ENCODE measurements at places on chromosomes 5 and 9. TPM values are rescaled to one million over a fixed set of nuclear protein-coding genes. Genes with fewer than 3 reads are reported as not detected.

DNA sequence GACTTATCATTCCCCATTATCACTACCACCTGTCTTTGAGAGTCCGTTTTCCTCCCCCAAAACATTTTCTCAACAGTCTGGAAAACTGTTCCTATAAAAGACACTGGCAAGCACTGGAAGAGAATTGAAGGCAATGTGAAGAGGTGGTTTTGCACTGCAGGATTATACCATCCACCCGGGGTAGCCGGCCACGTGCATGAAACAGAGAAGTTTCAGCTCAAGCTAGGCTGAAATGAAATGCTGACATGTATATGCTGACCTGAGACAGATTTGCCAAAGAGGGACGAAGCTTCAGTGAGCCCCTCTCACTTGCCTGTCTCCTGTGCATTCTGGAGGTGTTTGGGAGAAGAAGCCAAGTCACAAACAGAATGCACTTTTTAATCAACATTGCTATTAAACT is 567.0 kb downstream of the EBF1 start:
- DNase-seq: no peak

The RNF183 gene
- not detected for total RNA-seq

DNA sequence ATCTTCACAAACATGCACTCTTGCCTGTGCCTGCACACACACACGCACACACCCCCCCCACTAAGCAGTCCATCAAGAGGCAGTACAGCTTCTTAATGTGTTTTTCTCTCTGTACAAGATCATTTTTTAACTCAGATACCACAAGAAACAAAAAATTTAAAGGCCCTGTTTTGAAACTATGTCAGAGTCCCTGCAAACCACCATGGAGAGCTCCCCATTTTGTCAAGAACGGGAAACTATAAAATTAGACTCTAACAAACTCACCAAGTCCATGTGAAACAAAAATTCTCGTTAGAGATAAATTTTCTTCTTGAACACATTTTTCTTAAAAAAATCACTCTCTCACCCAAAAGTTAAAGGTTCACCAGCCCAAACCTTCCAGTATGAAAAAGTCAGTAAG is 86.3 kb downstream of the ELAVL2 start:
- DNase-seq: no peak

DNA sequence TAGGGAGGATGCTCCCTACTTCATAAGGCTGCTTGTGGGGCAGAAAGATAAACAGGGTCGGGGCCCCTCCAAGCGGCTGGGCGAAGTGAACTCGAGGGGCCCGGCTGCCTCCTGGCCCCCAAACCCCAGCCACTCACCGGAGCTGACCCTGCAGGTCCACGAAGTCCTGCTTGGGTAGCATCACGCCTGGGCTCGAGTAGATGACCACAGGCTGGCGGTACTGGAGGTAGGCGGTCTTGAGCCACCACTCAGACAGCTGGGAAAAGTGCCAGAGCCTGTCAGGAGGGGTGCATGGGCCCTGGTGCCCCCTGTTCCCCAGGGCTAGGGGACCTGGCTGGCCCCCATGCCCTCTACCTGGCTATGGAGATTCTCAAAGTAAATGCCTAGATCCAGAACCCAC is 6.5 kb downstream of the CRAT start:
- no peak for DNase-seq

The LCN1 gene
- not detected for total RNA-seq

DNA sequence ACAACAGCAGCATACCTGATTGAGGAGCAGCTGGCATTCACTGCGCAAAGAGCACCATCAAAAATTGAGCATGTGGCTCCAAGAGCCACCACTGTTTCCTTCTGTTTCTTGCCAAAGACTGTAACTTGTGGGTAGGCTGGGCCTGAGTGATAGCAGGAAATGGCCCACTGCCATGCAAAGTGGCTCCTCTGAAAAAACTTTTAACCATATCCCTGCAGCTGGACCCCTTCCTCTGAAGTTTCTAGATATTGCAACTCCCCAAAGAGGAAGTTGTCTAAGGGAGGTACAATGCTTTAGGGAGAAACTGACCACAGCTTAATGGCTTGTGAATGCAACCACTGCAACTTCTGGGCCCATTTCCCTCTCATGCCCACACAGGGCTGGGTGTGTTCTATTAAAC is 355.4 kb upstream of the PDE4D start:
- DNase-seq: no peak

DNA sequence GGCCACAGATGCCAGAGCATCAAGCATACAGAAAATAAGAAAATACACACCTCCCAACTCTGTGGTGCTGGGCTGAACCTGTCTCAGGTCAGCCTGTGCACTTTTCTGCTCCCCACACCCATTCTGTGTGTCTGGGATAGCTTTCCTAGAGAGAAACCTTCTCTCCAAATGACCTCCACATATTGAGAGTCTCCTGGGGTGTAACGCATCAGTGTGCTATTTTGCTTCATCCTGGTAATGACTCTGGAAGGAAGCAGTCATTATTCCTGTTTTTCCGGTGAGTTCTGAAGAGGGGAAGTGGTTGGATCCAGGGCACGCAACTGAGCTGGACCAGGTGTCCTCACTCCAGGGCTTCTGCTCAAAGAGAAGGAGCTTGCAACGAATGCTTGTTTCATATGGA is 73.2 kb upstream of the SH3PXD2B start:
- no peak for DNase-seq

The LAMC3 gene
- total RNA-seq: 0.08 TPM

DNA sequence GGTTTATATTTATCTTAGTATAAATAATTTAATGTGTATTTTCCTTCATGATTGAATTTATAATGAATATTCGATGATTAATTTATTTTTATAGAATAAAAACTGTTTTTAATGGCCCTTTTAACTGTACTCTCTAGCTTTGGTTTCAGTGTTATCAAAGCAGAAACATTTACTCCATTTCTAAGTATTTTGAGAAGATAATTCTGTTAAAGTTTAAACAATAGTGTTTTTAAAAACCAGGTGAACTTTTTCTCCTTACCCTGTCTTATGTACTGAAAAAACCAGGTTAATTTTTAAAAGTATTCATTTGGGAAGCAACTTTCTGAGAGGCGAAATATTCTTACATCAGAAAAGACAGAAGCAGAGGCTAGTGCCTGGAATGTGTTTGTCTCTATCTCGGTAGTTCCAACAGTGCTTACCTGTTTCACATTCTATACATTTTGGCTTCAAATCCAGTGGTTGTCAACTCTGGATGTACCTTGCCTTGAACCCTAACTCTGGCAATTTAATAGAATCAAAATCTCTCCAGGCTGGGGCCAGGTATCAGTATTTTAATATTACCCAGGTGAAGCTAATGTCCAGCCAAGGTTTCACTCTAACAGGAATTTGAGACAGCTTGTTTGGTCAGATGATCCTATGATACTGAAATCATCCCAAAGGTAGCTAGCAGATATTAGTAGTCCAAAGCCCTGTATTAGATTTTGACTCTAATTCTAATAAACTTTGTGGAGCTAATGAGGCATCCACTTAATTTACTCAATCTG is 434.4 kb downstream of the PDE4D start:
- DNase-seq: no peak

GRCh38 chr9:37732086-37732741 is 21.4 kb upstream of the TRMT10B start:
- no peak for DNase-seq

- no peak for DNase-seq
Observed at GRCh38 chr9:130156672-130157071, 15.5 kb upstream of the NCS1 start.

The OXCT1 gene
- 35.7 TPM for total RNA-seq

DNA sequence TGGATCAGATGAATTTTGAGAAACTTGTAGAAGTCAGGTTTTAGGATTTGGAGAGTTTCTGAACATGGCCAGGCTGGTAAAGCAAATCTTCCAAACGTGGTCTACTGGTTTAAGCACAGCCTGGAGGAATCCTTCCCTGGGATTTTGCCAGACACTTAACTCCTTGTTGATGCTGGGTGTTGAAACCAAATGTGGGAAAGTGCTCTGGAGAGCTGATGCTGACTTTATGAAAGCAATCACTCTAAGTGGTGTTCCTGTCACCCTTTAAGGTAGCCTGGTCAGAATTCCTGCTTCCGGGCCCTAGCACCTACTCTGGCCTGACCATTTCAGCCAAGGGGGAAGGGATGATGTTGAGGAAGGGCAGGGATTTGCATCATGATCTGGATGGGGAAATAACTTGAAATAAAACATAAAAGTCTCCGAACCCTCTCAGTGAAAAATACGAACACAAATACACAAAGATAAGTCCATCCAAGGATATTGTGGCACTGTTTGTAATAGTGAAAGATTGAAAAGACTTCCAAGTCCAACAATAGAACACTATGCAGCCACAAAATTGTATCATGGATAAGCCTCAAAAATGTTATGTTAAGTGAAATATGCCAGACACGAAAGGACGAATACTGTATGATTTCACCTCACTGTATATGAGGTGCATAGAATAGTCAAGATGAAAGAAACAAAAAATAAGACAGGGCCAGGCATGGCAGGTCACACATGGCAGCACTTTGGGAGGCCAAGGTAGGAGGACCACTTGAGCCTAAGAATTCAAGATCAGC is 57.7 kb downstream of the PDE6A start:
- peak; percentile 61 for DNase-seq

GRCh38 chr5:83084336-83084735 is 7.0 kb downstream of the XRCC4 start:
- DNase-seq: peak; percentile 58

GRCh38 chr9:126985870-126986498 is 71.4 kb downstream of the RALGPS1 start:
- DNase-seq: peak; percentile 71

The MORN5 gene
- total RNA-seq: not detected

- no peak for DNase-seq
Observed at GRCh38 chr5:127324756-127325155, 34.2 kb downstream of the MEGF10 start.

DNA sequence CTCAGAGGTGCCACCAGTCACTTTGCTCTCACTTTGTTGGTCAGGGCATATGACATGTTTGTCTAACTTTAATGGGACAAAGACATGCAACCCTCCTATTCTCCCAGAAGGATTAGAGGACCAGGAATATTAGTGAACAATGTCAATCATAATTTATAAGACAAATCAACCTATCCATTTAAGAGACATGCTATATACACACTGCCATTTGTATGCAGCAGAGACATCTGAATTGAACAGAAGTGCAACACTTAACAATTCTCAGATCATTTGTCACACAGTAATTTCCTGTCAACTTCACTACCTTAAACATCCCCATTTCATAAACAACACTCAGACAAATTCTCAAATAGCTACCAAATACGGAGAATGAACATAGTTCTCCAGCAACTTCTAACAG is 273.6 kb upstream of the RGMB start:
- DNase-seq: no peak

DNA sequence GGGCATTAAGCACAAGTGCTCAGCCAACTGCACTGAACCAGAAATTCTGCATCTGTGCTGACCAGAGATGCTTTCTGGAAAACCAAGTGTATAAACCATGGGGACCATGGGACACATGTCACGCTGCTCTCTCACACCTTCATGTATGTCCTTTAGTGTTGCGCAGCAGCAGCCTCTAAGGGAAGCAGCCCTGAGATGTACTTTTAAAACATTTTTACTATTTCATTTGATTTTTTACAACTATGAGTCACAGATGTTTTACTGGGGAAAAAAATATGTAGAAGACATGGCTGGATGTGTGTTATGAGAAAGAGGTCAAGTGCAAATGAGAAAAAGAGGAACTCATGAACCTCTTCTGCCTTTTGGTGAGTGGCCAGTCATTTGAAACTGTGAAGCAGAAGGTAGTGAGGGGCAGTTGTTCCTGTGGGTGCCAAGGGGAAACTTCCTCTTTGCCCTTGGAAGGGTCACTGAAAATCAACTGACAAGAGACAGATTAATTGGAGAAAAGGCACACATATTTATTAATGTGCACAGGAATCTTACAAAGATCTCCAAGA is 31.4 kb upstream of the SYK start:
- DNase-seq: no peak

GRCh38 chr9:95463148-95464060 is 53.4 kb downstream of the PTCH1 start:
- DNase-seq: no peak

The EHMT1 gene
- 41.8 TPM for total RNA-seq

DNA sequence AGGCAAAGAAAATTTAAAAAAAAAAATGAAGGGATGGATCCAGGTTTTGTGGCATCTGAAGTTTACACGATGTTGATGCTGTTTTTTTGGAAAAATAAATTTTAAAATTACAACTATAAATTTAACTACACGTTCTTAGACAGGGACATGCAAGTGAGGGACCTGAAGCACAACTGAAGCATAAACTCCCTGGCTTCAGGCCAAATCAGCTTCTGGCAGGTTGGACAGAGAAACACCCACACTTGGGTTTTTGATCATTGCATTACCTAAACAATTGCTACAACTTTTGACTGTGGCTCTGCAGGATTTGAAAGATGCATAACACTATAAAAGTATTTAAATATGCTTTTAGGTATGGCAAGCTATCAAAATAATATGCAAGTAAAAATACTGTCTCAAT is 1318.3 kb upstream of the DMAC1 start:
- no peak for DNase-seq

The PCDHGB7 gene
- 22.1 TPM for total RNA-seq

Data from fibroblast of the aortic adventitia (primary cell).